ENCODE measurements at places on chromosomes 12 and 14.

- DNase-seq: no peak
Observed at GRCh38 chr12:89494411-89495231, 30.0 kb downstream of the GALNT4 start.

GRCh38 chr12:130764475-130765185, 48.5 kb upstream of the RIMBP2 start:
- no peak for DNase-seq

DNA sequence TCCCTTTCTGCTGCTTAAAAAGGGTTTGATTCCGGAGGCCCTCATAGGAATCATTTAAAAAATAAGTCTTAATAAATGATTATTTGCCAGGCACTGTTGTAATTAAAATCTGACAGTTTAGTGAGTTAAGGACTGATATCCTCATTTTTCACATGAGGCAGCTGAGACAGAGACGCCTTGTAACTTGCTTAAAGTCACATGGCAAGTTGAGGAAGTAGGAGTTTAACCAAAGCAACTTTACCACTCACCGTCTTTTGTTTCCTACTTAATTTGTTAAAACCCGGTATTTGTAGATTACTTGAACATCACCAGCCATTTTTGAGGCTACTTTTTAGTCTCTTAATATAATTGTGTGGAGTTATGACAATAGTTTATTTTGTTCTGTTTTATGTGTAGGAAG, 2.4 kb downstream of the TIGAR start:
- DNase-seq: no peak

DNA sequence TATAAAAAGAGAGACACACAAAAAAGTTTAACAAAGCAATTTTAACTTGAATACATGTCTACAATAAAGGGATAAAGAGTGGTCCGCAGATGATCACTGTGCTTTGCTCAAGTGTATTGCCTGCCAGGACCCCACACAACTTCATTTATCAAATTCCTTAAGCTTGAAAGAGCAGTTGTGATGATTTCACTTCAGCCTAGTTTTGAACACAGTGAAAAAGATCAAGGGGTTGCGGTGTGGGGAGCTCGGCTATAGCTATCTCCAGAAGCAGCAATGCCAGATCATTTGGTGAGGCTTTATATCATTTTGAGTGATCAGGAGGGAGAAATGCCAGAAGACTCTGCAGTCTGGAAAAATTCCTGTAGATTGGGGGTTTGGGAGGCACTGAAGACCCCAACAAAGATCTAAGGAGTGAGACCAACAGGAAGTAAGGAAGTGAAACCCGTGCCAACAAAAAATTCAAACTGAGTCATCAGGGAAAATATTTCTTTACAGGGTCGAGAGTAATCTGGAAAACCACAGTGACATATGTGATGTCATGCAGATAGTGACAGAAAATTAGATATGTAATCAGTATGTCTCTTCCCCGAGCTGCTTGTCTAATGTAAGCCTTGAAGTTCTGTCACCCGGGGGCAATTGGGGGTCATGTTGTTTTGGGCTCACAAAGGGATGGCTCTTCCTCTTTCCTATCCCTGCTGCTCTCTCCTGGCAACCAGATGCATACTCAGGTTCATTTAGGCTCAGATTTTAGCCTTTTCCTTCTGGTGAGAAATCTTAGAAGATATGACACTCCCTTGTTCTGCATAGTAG, 221.8 kb downstream of the MSRB3 start:
- DNase-seq: no peak

GRCh38 chr14:74516451-74517160, 23.0 kb downstream of the ISCA2 start:
- DNase-seq: no peak

DNA sequence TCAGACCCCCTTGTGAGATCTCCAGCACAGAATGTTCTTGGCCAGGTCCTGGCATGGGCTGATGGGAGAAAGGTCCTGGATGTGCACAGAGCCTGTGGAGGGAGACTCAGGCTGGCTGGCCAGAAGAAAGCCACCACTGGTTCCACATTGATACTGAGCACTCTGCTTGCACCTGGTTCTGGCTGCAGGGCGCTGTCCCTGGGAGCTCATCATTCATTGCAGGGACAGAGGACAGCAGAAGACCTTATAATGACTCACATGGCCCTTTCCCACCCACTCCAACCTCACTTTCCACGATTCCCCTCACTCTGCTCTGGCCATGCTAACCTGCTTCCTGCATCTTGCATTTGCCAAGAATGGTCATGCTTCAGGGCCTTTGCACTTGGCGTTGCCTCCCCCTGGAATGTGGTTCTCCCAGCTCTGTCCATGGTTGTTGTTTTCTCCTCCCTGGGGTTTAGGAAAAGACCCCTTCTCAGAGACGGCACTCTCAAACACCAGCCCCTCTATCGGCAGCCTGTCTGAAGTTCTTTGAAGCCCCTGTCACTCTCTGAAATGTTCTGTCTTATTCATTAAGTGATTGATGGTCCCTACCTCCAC, 10.3 kb downstream of the KRT7 start:
- no peak for DNase-seq

- no peak for DNase-seq
Observed at GRCh38 chr14:89813617-89814031, 140.9 kb downstream of the EFCAB11 start.

All from NCI-H2171 treated with DMSO at 0.1 percent for 48 hours (cell line).